Astrocyte (in vitro differentiated cells and primary cell): ENCODE measurements at places on chromosomes 5 and 9. TPM values are rescaled to one million over a fixed set of nuclear protein-coding genes. Genes with fewer than 3 reads are reported as not detected.

GRCh38 chr9:135775911-135776310 lies 73.9 kb downstream of the KCNT1 start:
- DNase-seq = no peak

DNA sequence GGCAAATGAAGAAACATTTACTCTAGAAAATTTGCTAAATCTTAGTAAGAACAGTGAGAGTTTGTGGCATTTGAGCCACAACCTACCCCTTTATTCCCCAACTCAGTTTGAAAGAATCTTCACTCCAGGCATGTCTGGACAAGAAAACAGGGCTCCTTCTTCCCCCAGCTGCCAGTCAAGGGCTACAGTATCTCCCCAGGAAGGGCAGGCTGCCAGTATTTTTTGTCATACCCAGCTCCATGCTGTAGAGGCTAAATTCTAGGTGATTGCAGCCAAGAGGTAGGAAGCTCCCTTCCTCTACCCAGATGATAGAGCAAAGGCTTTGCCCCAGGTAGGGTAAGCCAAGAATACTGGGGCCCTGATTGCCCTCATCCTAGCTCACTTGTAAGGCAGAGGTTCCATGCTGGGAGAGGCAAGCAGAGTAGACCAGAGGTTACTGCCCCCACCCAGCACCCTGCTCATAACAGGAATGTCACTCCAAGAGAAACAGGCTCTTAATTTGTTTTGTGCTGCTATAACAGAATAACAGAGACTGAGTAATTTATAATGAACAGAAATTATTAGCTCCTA lies 20.0 kb upstream of the GRPEL2 start:
- peak; percentile 29 for DNase-seq

The KLHL3 gene
- total RNA-seq = 8.9 and 11.8 TPM in 2 replicates

The PLCXD3 gene
- 0.55 and 1.6 TPM in 2 replicates for total RNA-seq

- no peak for DNase-seq
These were observed 24.5 kb downstream of the DDX31 start for GRCh38 chr9:132645306-132645705.

DNA sequence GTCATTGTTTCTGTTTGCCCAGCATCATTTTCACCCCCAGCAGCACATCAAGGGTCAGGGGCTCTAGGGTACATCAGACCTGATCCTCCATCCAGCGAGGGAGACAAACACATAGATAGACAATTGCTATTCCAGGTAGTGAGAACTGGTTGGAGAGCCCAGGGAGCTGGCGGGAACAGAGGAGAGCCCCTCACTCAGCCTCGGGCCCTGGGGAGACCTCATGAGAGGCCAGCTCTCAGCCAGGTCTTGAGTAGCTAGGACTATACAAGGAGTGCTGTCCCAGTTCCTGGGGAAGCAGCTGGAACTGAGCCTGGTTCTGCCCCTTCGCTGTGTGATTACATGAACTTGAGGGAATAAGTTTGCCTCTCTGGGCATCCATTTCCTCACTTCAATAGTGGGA lies 80.3 kb downstream of the HRH2 start:
- DNase-seq = no peak

GRCh38 chr9:117153021-117153420 lies 261.8 kb downstream of the ASTN2 start:
- DNase-seq = peak; percentile 33

The NCS1 gene
- 119 and 126 TPM in 2 replicates for total RNA-seq

- DNase-seq = no peak
These were observed 35.9 kb downstream of the EFCAB9 start for GRCh38 chr5:172229904-172230303.

- DNase-seq = no peak
These were observed 17.5 kb downstream of the PRKACG start for GRCh38 chr9:68996462-68996861.

DNA sequence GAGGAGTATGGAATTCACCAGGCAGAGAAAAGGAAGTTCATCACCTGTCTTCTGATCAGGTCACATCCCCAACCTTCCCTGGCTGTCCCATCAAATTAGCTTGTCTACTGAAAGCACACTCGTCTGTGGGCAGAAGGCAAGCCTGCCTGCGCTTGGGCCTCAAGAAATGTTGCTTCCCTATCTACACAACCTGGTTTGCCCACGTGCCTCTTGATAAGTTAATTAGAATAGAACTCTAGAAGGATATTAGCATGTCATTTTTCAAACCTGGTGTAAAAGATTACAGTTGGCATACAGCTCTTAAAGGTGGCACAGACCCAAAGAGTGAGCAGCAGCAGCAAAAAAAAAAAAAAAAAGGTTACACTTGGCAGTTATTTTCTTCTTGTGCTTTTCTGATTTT lies 5.1 kb downstream of the TTC23L start:
- DNase-seq = no peak

The MPDZ gene
- 27.2 and 31.0 TPM in 2 replicates for total RNA-seq

DNA sequence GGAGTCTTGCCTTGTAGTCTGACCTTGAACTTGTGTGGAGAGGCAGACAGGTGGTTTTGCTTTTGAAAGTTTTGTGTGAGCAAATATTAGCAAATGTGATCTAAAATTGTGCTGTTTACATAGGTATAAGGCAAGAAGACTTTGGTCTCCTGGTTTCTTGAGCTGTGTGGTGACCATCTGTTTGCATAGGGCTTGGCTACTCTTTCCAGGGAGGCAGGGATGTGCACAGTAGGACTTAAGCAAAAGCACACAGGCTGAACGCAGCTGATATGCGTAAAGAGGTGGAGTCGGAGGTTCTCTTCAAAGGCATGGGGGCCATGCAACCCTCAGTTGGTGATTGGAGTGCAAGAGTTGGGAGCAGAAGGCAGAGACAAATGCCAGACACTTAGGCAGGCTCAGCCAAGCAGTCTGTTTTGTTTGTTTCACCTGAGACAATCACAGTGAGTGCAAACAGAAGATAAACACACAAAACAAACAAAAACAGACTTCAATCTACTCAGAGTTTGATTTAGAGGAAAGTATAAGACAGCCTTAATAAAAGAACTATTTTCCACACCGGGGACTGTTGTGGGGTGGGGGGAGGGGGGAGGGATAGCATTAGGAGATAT lies 744.2 kb downstream of the MTRR start:
- no peak for DNase-seq

- no peak for DNase-seq
These were observed 80.8 kb downstream of the NTNG2 start for GRCh38 chr9:132242621-132243155.

GRCh38 chr9:110180511-110181434 lies 27.2 kb downstream of the C9orf152 start:
- DNase-seq = peak; percentile 72

GRCh38 chr9:20990867-20991266 lies 40.6 kb downstream of the HACD4 start:
- DNase-seq = no peak

The CCDC180 gene
- total RNA-seq = 2.2 and 3.5 TPM in 2 replicates

DNA sequence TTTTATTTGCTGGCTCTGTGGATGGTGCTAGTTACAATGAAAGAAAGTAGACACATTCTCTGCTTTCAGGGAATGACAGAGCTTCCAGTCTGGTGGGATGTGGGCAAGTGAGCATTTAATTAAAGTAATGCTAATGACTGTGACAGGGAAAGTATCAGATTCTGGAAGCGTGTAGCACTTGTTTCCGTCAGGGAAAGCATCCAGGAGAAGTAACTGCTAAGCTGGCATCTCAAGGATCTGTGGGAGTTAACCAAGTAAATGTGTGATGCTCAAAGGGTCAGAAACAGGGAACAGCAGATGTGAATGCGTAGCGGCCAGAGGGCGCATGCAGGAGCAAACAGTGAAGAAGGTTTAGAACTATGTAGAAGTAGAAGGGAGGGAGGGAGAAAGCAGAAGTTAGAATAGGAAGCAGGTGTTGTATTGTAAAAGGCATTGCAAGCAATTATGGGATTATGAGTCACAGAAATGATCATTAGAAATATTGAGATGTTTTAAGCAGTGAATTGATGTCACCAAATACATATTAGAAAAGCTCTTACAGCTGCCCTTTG lies 12.2 kb downstream of the KLHL9 start:
- DNase-seq = no peak

DNA sequence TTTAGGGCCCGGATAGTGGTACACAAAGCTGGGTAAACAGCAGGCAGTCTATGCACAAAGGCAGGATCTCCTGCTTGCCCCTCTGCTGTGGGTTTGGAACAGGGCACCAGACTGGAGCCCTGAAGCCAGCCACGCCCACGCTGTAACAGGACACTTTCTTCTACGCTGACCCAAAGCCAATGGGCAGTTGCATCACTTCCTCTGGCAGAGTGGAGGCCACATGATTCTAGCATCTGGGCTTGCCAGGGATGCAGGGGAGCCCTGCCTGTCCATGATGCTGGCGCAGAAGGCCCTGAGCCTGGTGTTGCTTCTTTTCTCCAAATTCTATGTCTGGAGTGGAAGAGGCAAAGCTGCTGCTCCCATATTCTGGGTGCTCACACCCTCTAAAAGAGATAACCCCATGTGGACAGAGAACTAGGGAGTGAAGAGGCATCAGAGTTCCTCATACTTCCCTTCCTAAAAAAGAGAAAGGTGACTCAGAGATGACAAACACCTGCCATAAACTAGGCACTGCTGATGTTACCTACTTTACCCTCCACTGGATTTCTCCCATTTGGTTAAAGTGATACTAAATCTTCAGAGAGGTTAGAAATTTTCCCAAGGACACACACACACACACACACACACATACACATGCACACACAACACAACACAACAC lies 260.3 kb upstream of the KLF4 start:
- peak; percentile 93 for DNase-seq

GRCh38 chr5:137778772-137779564 lies 24.8 kb upstream of the HNRNPA0 start:
- DNase-seq = peak; percentile 7

DNA sequence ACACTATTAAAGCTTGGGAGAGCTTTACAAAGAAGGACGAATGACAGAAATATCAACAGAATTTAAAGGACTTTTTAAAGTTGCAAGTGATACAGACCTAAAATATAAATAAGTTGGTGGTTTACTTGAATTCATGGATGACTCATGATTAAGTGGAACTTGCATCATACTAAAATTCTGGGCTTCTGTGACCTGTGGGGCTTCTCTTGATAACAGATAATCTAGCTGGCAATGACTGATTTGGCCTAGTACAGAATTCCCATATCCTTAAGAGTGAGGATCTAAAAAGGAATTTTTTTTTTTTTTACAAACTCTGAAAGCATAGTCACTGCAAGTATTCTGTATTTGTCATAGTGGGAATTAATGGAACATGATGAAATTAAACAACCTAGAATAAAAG lies 543.7 kb upstream of the SGCD start:
- peak; percentile 1 for DNase-seq

The FREM1 gene
- total RNA-seq = 0.31 and 0.52 TPM in 2 replicates

The LCN15 gene
- total RNA-seq = not detected in 2 replicates

The TPPP gene
- 1.9 and 2.2 TPM in 2 replicates for total RNA-seq

GRCh38 chr5:135615581-135616260 lies 36.9 kb upstream of the CXCL14 start:
- no peak for DNase-seq

The NINJ1 gene
- 26.9 and 28.3 TPM in 2 replicates for total RNA-seq

The ADAMTSL2 gene
- total RNA-seq = 0.52 and 0.58 TPM in 2 replicates

The CCT5 gene
- total RNA-seq = 240 and 276 TPM in 2 replicates

The OR1Q1 gene
- not detected in 2 replicates for total RNA-seq

- no peak for DNase-seq
These were observed 23.3 kb downstream of the SPRY4 start for GRCh38 chr5:142301540-142301939.

The GFI1B gene
- total RNA-seq = not detected in 2 replicates

The SLC6A7 gene
- total RNA-seq = not detected in 2 replicates

The TMEM174 gene
- total RNA-seq = not detected in 2 replicates

GRCh38 chr5:139901251-139901575 lies 105.6 kb downstream of the PSD2 start:
- DNase-seq = no peak

The STK10 gene
- 59.8 and 60.2 TPM in 2 replicates for total RNA-seq

- DNase-seq = peak; percentile 66
These were observed 35.8 kb upstream of the SPRY4 start for GRCh38 chr5:142360607-142361120.

The SV2C gene
- total RNA-seq = 0.05 TPM in 2 replicates
